ENCODE measurements at places on chromosomes 12 and 14. TPM values are rescaled to one million over a fixed set of nuclear protein-coding genes. Genes with fewer than 3 reads are reported as not detected.
A peak's percentile ranks its signal among the peaks of the same experiment; 100 is the strongest.

The C1QL4 gene
- polyA plus RNA-seq = not detected

The ABCD2 gene
- 0.64 TPM for polyA plus RNA-seq

The NKX2-1 gene
- not detected for polyA plus RNA-seq

The KRT85 gene
- not detected for polyA plus RNA-seq

The CBLN3 gene
- 0.70 TPM for polyA plus RNA-seq

The GSG1 gene
- 0.16 TPM for polyA plus RNA-seq

The ATXN7L3B gene
- polyA plus RNA-seq = 33.6 TPM

The CIROP gene
- not detected for polyA plus RNA-seq

The MARCHF9 gene
- polyA plus RNA-seq = 14.7 TPM

The TBX3 gene
- polyA plus RNA-seq = not detected

DNA sequence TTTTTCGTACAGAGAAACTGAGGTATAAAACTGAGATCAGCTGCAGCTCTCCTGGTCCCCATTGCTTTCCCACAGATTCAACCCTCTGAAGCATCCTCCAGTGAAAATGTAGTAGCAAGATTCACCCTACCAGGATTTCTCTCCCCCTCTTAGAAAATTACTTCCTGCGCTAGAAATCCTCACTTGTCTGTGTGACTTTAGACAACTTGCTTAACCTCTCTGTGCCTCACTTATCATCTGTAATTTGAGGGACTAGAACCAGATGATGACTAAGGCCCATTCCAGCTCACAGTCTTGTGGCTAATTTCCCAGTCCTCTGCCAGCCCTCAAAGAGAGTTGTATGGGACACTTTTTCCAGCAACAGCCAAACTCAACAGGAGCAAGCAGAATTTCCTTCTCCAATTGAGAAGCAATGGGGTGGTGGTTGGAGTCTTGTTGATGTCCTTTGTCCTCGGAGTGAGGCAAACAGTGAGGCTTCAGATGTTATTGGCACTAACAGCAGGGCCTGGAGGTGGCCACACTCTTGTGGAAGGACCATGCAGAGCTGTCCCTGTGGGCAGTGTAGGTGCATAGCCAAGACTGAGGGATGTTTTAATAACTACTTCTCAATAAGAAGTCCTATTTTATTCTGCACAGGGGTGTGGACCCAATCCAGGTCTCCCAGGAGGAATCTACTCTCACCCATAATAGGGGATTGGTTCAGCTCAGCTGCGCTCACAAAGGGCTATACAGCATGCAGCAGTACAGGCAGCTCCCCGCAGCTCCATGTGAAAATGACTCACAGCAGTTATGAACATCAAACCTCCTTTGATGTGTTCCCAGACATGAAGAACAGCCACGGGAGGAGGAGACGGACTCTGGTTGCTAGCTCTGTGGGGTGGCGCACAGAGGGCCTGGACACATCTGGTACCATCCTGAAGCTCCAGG, 200.1 kb downstream of the DAD1 start:
- no peak for DNase-seq
- H3K27ac ChIP-seq = no peak overlapping the region
- H3K27me3 ChIP-seq = no peaks in the 10 kb centered on the region
- no peaks in the 10 kb centered on the region for H3K36me3 ChIP-seq

DNA sequence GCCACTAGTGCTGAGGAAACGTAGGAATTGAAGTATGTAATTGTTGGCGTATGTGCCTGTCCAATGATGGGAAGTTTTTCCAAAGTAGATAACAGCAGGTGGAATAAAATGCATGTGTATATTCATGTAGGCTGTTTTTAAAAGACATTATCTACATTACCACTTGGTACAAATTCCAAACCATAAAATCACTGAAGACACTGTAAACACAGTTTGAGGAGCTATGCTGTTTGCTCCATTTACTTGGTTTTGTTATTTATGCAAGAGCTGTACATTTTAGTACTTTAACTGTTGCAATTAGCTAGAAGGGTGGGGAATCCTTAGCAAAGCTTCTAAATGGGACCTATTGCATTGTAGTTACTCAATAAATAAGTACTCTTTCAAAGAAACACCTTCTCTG, 274.5 kb upstream of the DIO2 start:
- H3K4me1 ChIP-seq = no peaks in the 10 kb centered on the region
- H3K27ac ChIP-seq = no peak overlapping the region
- no peak for DNase-seq
- no peaks in the 10 kb centered on the region for H3K36me3 ChIP-seq
- no peaks in the 10 kb centered on the region for H3K27me3 ChIP-seq

- H3K4me3 ChIP-seq = no peak overlapping the region
- no peak overlapping the region for H3K27ac ChIP-seq
- no peaks in the 10 kb centered on the region for H3K36me3 ChIP-seq
- DNase-seq = no peak
- H3K4me1 ChIP-seq = peaks cover 12% of the 10 kb centered on the region
- H3K27me3 ChIP-seq = peaks cover 6% of the 10 kb centered on the region
These were observed 148.8 kb downstream of the ADGRD1 start for GRCh38 chr12:131102493-131102931.

DNA sequence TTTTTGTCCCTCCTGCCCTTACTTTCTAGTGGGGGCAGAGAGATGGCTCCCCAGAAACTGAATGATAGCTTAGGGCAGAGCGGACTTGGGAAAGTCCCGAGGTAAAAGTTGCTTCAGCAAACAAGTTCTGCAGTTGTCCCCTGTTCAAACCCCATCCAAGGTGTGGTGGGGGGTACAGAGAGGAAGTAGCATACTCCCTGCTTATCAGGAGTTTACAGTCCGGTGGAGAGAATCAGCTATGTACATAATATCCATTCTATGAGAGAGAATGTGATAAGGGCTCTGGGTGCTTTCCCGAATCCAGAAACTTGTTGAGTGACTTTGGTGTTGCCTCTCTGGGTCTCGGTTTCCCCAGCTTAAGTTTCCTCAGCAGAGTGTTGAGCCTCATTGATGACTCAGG, 40.4 kb upstream of the VRK1 start:
- peaks cover 32% of the 10 kb centered on the region for H3K27me3 ChIP-seq
- DNase-seq = no peak
- H3K36me3 ChIP-seq = no peaks in the 10 kb centered on the region
- H3K27ac ChIP-seq = no peak overlapping the region

DNA sequence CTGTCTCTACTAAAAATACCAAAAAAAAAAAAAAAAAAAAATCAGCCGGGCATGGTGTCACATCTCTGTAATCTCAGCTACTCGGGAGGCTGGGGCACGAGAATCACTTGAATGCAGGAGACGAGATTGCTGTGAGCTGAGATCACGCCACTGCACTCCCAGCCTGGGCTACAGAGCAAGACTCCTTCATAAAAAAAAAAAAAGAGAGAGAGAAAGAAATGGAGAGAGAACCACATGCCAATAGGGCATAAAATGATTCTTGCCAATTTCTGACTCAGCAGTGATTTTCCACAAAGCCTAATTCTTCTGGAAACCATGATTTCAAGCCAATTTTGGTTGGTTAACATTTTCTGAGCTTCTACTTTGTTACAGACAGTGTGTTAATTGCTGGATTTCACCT, 250.4 kb upstream of the SEL1L start:
- no peak overlapping the region for H3K4me3 ChIP-seq
- no peaks in the 10 kb centered on the region for H3K4me1 ChIP-seq
- H3K27me3 ChIP-seq = no peaks in the 10 kb centered on the region
- no peak for DNase-seq
- H3K36me3 ChIP-seq = no peaks in the 10 kb centered on the region
- H3K27ac ChIP-seq = no peak overlapping the region

DNA sequence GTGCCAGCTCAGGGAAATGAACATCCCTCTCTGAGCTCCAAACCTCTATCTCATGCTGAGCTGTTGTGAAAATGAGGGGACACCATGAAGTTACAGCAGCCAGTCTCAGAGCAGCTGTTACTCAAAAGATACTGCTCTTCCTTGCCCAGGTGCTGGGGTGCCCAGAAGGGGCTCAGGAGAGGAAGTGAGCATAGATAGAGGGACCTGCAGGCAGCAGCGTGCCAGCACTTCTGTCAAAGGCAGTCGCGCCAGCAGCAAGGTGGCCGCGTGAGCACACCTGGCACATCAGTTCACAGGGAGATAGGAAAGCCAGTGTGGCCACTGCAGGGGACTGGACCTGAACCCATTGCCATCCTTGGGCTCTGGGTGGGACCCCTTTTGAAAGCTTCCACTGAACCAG, 27.8 kb downstream of the C14orf132 start:
- peaks cover 66% of the 10 kb centered on the region for H3K27me3 ChIP-seq
- no peak for DNase-seq
- no peak overlapping the region for H3K27ac ChIP-seq
- no peaks in the 10 kb centered on the region for H3K36me3 ChIP-seq
- peaks cover 8% of the 10 kb centered on the region for H3K4me1 ChIP-seq

GRCh38 chr12:50725011-50725942, 38.6 kb upstream of the ATF1 start:
- H3K36me3 ChIP-seq = peaks cover 56% of the 10 kb centered on the region
- H3K4me1 ChIP-seq = peaks cover 24% of the 10 kb centered on the region
- no peak overlapping the region for H3K4me3 ChIP-seq
- no peak for DNase-seq
- H3K27me3 ChIP-seq = no peaks in the 10 kb centered on the region

GRCh38 chr12:1859643-1860042, 39.3 kb downstream of the LRTM2 start:
- no peak for DNase-seq
- peaks cover 7% of the 10 kb centered on the region for H3K36me3 ChIP-seq
- H3K27me3 ChIP-seq = peaks cover 8% of the 10 kb centered on the region
- H3K27ac ChIP-seq = no peak overlapping the region

DNA sequence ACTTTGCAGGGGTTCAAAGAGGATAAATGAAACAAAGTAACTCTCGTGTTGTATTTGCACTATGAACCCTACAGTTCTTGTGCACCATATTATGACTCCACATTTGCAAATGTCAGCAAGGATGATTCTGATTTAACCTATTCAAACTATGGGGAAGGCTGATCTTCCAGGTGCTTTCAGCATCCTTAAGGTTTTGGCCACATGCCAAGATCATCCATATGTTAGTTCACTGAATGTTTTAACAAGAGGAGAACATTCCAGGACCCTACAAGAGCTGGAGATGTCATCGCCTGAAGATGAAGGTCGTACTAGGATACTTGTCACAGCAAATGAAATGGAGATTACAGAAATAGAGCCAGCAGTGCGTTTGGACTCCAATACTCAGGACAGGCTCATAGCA, 114.2 kb downstream of the DHRS2 start:
- no peak overlapping the region for H3K27ac ChIP-seq
- DNase-seq = no peak
- H3K4me1 ChIP-seq = no peaks in the 10 kb centered on the region

DNA sequence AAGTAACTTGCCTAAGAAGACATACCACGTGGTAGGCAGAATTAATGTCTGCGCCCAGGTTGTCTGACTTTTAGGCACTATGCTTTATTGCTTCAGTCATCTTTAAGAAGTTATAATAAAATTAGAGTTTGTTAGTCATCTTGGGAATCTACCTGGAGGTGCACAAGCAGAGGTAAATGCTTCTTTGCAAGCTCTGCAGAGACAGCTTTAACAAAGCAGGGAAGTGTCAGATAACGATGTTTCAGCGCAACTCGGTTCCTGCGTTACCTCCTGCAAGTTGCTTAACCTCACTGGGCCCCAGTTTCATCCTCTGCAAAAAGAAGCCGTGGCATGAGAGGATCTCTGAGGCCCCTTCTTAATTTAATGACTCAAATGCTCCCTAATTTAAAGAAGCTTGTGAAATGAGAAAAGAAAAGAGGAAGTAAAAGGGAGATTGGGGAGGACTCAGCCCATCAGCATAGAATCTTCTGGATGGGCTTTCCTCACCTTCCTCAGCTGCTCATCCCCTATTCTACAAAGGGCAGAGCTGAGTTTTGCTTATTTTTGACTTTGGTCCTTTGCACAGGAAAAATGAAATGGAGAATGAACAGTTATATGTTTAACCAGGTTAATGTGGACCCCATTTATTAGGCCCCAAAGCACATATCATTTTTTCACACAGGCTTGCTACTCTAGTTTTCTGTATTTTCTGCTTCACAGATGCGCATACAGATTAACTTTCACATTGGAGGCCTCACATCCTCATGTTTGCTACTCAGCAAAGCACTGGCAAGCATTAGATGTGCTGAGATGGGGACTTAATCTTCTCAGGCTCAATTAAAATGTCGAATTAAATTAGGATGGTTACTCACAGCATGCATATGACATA, 5.1 kb downstream of the ARHGDIB start:
- H3K4me1 ChIP-seq = peaks cover 76% of the 10 kb centered on the region
- H3K27me3 ChIP-seq = no peaks in the 10 kb centered on the region
- H3K27ac ChIP-seq = peak overlapping the region; percentile 49

GRCh38 chr14:68295316-68295816, 475.8 kb downstream of the RAD51B start:
- DNase-seq = no peak
- H3K27ac ChIP-seq = peak overlapping the region; percentile 60
- H3K36me3 ChIP-seq = peaks cover 6% of the 10 kb centered on the region
- H3K27me3 ChIP-seq = no peaks in the 10 kb centered on the region
- no peak overlapping the region for H3K4me3 ChIP-seq
- H3K4me1 ChIP-seq = peaks cover 66% of the 10 kb centered on the region

DNA sequence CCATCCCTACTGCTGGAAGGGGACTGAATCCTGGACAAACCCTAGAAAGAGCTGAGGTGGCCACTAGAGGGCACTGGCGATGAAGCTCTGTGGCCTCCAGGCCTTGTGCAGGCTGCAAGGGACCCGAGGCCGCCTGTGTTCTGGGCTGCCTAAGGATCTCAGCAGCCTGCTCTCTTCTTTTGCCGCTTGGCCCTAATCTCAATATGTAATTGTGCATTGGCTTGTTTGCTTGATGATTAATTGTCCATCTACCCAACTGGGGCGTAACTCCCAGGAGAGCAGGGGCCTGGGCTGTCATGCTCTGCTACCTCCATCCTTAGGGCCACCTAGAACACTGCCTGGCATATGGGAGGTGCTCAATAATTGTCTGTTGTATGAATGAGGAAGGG, 73.8 kb downstream of the SYNE3 start:
- H3K4me3 ChIP-seq = peak overlapping the region; percentile 61
- peaks cover 23% of the 10 kb centered on the region for H3K4me1 ChIP-seq
- no peaks in the 10 kb centered on the region for H3K27me3 ChIP-seq
- H3K27ac ChIP-seq = peak overlapping the region; percentile 63

GRCh38 chr12:70609739-70610491, 27.3 kb downstream of the PTPRB start:
- H3K27ac ChIP-seq = no peak overlapping the region
- H3K4me3 ChIP-seq = peak overlapping the region; percentile 66
- DNase-seq = no peak
- peaks cover 60% of the 10 kb centered on the region for H3K27me3 ChIP-seq

DNA sequence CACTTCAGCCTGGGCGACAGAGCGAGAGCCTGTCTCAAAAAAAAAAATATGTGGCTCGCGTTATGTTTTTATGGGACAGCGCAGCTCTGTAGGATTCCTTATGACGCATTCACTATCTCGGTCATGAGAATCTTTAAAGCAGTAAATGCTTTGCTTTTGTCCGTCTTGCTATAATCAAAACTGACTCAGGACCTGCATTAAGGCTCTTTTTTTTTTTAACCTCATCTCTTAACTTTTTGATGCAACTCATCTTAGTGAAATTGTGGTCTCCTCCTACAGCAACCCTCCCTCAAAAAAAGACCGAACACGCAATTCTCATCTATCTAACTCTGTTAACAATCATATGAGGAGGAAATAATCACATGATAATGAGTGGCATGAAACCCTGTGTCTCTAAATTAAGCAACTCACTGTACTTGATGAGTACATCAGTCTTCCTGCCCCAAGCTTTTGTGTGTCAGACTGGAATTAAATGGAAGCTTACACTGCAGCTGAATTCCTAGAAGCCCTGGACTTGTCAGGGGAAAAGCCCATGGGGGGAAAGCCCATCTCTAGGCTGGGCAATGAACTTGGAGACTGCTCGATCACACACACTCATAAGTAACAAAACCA, 4.3 kb downstream of the P2RX4 start:
- peaks cover 17% of the 10 kb centered on the region for H3K4me1 ChIP-seq
- H3K4me3 ChIP-seq = peak overlapping the region; percentile 36
- peaks cover 7% of the 10 kb centered on the region for H3K36me3 ChIP-seq

GRCh38 chr12:52342781-52343490, 21.7 kb upstream of the KRT83 start:
- H3K36me3 ChIP-seq = no peaks in the 10 kb centered on the region
- no peak overlapping the region for H3K4me3 ChIP-seq
- H3K27me3 ChIP-seq = peaks cover 7% of the 10 kb centered on the region
- no peaks in the 10 kb centered on the region for H3K4me1 ChIP-seq

Measured in naive B cell (primary cell).